Stimulated activated CD4-positive, alpha-beta T cell treated with anti-CD3 and anti-CD28 coated beads, TNF-alpha, amount 100 ng/mL, for 24 hours (primary cell): ENCODE measurements at places on chromosomes 2 and 18.

DNA sequence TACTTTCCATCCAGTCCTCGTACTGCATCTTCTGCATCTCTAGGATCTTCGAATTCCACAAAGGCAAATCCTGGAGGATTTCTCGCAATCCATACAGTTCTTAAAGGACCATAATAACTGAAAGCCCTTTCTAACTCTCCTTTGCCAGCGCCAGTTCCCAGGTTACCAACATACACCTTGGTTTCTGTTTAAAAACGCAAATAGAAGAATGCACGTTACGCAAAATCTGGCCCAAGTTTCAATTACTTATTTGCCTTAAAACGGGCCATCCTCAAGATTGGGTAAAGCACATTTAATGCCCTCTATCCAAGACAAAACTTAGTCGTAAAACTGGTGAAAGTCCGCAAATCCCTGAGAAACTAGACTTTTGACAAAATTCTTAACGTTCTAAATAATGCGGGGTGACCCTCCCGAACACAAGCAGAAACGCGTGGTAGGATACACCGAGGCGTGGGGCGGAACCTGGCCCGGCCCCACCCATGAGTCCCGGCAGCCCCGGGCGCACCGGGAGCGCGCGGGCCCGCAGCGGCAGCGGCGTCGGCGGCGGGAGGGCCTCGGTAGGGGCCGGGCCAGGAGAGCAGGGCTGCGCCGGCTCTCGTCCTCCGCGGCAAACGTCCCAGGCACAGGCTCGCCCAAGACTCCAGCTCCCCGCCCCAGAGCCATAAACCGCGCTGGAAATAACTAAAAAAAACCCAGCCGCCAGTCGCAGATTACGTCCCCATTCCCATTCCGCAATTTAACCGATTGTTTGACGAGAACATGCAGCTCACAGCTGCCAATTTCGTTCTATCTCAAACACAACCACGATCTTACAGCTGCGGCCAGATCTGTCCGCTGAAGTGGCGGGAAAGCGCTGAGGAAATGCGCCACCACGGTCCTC is 910 bp downstream of the SRSF7 start:
- DNase-seq, result peak; percentile 38

DNA sequence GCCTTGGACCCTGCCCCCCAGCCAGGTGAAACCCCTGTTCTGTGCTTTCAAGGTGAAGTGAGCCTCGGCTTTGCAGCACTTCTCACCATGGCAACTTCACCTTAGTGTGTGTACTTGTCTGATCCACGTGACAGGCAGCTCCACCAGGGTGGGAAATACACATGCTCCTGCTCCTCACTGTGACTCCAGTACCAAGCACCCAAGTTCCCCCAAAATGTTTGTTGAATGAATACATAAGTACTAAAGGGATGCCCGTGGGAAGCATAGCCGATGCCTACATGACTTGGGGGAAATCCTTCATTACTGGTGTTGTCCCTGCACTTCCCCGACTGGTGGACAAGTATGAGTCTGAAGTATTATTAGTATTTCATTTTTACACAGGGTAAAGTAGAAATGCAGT is 41.8 kb upstream of the GBX2 start:
- no peak for DNase-seq

DNA sequence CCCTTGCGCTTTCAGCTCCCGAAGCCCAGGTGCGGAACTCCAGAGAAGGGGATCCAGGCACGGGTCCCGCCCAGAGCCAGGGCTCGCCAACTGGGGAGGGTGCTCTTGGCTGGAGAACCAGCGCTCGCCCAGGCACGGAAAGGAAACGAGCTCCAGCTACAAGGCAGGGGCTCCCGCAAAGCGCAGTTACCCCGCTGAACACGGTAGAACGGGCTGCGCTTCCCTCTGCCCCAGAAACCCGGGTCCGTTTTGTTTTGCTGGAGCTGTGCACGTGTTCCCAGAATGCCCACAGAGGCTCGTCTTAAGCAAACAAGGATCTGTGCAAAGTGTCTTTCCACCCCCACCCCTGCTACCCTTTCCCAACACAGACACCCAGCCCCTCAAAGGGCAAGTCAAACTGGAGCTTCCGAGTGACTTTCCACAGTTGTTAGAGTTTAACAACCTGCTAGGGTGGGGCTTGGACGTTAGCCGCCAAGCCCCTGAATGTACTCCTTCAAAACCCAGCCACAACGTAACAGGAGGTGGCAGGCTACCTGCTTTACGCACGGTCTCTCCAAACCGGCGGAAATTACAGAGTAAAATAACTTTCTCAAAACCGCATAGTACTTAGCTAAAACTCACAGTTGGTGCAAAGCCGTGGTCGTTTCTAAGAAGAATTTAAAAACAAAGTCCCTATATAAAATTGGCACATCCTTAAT is 775 bp downstream of the RNF125 start:
- DNase-seq, result peak; percentile 40

DNA sequence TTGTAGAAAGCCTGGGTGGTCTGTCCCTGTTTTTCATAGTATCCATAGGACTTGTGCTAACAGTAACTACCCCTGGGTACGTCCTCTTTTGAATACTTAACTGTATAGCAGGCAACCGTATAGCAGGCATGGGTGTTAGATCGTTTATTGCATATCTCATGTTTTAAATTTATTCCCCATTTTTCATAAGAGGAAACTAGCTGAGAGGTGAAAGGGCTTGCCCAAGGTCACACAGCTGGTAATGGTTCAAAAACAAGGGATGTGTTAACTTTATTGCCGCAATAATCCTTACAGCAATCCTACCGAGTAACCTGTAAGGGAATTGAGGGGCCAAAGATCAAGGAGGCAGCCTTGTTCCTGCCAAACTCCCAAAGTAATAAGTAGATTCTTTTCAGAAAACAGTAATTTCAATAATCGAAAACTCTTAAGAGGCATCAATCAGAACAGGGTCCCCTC is 990 bp upstream of the MGAT4A start:
- no peak for DNase-seq

GRCh38 chr18:12336887-12337286 is 28.8 kb downstream of the TUBB6 start:
- no peak for DNase-seq

DNA sequence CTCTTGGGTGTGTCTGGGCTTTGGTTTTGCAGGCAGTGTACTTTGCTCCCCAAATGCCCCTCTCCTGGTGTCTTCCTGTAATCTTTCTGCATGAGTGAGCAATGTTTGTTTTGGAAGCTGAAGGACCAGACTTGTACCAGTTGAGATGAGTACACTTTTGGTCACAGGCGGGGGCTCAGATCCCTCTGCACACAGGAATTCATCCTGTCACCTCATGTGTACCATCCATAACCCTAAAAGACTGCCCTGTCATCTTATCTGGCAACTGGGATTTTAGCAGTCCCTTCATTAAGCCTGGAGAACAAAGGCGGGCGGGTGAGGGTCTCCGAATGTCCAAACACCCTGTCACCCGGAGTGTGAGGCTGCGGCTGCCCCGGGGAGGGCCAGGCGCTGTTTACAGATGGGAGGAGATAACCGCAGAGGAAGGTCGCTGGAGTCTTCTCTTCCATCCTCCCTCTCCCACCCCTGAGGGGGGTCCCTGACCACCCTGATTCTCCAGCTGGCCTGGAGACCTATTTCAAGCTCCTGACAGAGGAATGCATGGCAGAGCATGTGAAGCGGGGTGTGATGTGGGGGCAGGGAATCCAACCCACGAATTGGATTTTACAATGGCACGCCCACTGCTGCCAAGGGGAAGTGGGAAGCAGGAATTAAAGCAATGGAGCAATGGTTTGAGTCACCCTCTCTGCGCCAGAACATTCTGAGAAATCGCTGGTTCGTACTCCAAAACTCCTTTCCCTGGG is 158.2 kb upstream of the MYCN start:
- DNase-seq, result no peak

DNA sequence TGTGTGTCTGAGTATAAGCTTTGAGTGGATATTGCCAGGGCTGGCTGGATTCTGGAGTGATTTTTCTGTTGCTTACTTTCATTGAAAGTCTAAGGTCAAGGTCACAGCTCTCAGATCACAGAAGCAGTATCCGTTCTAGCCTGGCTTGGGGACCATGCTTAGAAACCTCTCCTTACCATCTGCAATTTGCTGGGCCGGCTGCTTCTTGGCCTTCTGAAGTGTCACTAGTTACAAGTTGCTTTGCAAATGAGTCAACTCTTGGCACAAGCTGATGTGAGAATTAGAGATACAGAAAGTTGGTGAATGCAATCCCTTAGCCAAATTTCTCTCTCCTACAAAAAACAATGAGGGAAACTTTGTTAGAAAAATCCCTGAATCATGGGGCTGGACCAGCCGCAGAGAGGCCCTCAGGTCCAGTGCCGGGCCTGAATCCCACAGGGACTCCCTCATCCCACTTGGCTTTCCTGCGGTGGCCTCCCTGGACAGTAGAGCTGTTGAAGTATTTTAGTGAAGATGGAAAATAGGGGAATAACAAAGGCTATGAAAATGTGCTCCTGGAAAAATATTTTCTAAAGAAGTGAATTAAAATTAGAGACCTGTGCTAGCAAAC is 92.7 kb upstream of the CNGA3 start:
- no peak for DNase-seq

GRCh38 chr2:118988706-118989105 is 46.7 kb downstream of the MARCO start:
- DNase-seq, result no peak

GRCh38 chr18:6355789-6356589 is 58.7 kb downstream of the L3MBTL4 start:
- no peak for DNase-seq

DNA sequence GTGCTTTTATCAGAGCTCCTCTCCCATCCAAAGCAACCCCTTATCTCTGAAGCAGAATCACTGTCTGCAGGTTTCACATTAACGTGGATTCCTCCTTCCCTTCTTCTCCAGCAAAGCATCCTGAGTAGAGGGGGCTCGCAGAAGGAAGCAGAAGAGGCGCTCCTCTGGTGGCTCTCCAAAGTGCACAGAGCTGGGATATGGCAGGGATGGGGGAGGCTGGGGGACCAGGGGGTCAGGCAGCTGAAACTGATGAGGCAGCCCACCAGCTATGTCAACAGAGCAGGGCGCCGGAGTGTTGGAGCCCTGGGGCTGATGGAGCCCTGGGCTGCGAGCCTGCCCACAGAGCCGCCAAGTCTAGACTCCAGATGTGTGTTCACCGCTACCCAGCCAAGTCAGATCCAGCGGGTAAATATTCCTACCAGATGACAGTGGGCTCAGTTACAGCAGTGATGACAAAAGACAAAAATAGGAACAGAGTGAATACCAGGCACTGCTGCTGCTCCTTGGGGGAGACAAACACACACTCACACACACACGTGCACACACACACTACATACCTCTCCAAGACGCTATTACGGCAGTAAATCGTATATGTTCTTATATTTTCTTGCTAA is 678.3 kb upstream of the ID2 start:
- DNase-seq, result no peak

GRCh38 chr2:64439194-64439593 is 14.8 kb upstream of the LGALSL start:
- DNase-seq, result no peak

GRCh38 chr2:29425866-29426265 is 310.7 kb downstream of the CLIP4 start:
- no peak for DNase-seq

GRCh38 chr2:88227446-88227845 is 57.3 kb downstream of the THNSL2 start:
- DNase-seq, result no peak

GRCh38 chr2:148132412-148132811 is 111.5 kb downstream of the MBD5 start:
- no peak for DNase-seq

DNA sequence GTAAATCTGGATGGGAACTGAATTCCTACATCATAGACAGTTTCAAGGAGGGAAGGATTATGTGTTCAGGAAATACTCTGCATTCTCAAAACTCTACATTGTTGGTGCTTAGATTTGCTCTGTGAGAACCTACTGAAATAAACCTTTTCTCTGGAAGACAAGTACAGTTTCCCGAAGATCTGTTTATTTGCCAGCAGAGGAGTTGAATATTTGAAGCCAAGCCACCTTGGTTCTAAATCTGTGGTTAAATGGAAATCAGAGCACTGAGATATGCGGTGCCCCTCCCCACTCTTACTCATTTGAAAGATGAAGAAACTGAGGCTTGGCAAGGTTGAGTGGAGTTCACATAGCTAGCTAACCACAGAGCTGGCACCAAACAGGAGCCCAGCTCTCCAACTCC is 146.3 kb upstream of the CTAGE1 start:
- no peak for DNase-seq

- DNase-seq, result no peak
Measured at GRCh38 chr18:79135924-79136323, 66.7 kb downstream of the ATP9B start.

GRCh38 chr2:131042148-131042775 is 51.0 kb downstream of the FAM168B start:
- DNase-seq, result no peak

DNA sequence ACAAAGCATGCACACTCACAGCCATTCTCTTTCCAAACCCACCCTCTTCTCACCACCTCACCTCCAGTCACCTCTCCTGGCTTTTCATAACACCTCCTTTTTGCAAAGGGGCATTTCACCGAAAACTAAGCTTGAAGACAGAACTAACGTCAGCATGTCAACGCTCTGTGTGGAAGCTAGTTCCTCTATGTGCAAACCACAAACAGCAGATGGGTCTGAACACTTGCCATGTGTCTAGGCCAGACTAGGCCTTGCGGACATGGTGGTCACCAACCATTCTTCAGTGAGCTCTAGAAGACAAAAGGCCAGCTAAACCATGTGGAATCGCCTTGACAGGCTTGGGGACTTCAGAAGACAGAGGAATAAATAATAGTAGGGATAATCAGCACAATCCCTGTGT is 148.5 kb downstream of the TXNL1 start:
- DNase-seq, result no peak

DNA sequence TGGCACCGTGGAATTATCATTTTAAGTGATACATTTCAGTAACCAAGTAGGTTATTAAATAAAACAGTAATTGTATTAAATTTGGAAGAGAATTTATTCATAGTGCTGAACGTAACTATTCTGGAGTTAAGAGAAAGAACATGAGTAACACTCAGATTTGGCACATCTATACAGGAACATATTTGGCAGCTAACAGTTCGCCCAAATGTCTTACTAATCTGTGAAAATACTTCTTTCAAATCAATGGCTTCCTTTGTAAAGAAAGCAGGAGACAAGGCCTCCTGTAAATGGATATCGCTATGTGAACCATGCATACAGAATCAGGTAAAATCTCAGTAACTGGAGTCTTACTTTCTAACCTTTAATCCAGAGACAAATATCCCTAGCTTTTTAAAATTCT is 64.4 kb downstream of the ZNF516 start:
- no peak for DNase-seq

GRCh38 chr2:173291412-173291811 is 63.3 kb upstream of the CDCA7 start:
- no peak for DNase-seq

DNA sequence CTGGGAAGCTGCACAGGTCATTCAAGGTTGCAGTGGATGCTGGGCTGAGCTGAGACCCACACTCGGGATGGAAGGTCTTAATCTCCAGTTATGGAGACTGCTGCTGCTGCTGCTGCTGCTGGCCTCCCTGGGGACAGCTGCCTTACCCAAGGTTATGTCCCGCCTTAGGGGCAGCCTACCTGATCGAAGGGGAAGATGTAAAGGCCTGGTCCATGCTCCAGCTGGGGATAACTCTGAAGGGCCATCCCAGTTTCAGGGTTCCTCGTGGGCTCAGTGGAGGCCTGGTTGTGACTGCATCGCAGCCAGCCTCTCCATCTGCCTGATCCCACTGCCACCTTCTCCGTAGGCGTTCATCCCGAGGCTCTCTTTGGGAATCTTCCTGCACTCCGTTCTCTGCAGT is 33.0 kb downstream of the RHOB start:
- DNase-seq, result no peak

- DNase-seq, result no peak
Measured at GRCh38 chr18:50973367-50974126, 5.7 kb downstream of the ELAC1 start.

GRCh38 chr18:51150113-51150700 is 47.3 kb downstream of the MEX3C start:
- no peak for DNase-seq

GRCh38 chr2:45968946-45969584 is 317.6 kb downstream of the PRKCE start:
- no peak for DNase-seq
